ENCODE measurements at places on chromosomes 13 and 19.

DNA sequence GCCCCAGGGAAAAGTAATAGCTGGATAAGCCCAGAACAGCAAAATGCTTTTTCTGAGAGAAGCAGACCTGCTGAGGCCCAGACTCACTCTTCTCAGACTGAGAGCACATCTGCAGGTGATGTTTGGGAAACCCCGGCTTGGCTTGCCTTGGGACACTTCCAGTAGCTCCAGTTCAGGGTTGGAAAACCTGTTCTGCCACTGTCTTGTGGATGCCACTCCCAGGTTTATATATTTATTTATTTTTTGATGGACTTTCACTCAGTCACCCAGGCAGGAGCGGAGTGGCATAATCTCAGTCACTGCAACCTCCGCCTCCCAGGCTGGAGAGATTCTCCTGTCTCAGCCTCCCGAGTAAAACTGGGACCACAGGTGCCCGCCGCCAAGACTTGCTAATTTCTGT is 8.0 kb upstream of the SMARCA4 start:
- DNase-seq: no peak

GRCh38 chr13:113814435-113814821 is 49.4 kb downstream of the GAS6 start:
- no peak for DNase-seq

DNA sequence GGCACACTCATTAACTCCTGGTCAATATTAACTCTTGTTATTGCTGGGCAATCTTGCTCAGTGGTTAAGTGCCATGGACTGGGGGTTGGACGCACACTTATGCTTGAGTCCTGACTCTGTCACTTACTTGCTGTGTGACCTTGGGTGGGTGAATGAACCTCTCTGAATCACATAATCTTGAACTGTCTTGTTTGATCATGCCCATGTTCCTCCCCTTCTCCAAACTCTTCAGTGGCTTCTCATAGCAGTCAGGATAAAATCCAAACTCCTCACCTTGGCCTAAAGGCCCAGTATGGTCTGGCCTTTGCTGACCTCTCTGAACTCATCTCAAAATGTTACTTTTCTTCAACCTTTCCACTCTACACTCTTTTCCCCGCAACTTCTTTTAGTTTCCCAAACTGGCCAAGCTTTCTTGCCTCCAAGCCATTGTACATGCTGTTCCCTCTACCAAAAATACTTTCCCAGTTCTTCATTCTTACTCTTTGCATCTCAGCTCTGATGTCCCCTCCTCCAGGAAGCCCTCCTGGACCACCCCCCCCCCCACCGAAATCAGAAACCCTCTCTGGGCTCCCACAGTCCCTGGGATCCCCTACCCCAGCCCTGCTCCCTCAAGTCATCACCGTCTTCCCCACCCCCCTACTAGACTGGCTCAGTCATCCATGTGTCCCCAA is 2.4 kb downstream of the MYPOP start:
- DNase-seq: no peak

GRCh38 chr19:45800070-45800553 is 7.5 kb upstream of the DMWD start:
- DNase-seq: peak; percentile 20

GRCh38 chr19:2888731-2889224 is 11.9 kb upstream of the ZNF57 start:
- DNase-seq: no peak

GRCh38 chr13:43665388-43665787 is 121.4 kb downstream of the ENOX1 start:
- DNase-seq: no peak

DNA sequence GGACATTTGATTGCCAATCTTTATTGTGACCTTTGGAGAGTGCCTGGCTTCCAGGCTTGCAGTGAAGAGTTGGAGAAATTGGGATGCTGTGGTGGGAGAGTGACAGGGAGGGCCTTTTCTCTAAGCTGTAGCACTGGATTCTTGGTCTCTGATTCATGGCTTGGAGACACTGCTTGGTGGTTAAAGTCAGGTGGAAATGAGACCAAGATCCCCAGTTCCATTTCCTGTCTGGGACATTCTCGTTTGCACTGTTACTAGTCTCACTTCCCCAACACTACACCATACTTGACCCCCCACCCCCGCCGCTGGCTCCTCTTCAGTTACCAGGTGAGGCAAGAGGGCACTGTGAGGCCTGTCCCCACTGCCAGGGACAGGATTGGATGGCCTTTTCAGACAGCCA is 2.9 kb downstream of the SUPT5H start:
- no peak for DNase-seq

DNA sequence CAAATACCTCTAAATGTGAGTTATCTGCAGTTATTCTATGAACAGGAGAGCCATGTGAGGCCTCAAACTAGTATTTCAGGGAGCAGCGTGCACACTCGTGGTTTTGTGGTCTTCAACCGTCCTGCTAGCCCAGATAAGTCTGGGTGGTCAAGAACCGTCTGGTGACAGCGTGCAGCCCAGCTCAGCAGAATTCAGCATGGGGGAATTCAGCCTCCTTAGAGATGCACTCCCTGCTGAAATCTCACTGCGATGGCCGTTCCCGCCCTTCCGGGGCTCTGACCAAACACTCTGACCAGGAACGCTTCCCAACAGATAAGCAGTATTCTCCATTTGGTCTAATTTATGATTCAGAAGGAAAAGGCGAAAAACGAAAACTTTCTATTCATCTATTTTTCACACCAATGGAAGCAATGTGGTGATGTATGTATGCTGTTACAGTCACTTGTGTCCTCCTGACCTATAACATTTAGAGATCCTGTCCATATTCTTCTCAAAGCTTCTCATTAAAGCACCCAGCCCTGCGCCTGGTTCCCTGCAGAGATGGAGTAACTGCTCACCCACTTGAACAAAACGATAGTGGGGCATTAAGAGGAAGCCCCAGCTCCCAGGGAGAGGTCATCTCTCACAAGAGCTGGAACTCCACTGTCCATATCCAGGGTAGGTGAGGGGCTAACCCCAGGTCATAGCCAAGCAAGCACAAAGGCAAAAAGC is 2.9 kb downstream of the ANKRD27 start:
- no peak for DNase-seq

- no peak for DNase-seq
Observed at GRCh38 chr13:41117869-41118268, 14.7 kb downstream of the KBTBD6 start.

DNA sequence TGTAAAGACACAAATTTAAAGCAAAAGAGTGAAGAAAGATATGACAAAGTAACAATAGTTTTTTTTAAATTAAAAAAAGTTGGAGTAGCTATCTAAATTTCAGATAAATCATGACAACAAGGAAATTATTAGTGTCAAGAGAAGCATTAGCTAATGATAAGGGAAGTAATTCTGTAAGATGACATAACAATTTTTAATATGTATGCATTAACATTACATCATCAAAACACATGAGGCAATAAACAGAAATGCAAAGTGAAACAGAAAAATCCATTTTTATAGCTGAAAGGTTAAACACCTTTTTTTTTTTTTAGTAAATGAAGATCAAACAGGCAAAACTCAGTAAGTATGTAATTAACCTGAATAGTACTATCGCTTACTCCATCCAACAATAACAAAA is 804.9 kb upstream of the PRR20A start:
- DNase-seq: no peak

- DNase-seq: no peak
Observed at GRCh38 chr13:40130871-40131636, 475.6 kb downstream of the COG6 start.

DNA sequence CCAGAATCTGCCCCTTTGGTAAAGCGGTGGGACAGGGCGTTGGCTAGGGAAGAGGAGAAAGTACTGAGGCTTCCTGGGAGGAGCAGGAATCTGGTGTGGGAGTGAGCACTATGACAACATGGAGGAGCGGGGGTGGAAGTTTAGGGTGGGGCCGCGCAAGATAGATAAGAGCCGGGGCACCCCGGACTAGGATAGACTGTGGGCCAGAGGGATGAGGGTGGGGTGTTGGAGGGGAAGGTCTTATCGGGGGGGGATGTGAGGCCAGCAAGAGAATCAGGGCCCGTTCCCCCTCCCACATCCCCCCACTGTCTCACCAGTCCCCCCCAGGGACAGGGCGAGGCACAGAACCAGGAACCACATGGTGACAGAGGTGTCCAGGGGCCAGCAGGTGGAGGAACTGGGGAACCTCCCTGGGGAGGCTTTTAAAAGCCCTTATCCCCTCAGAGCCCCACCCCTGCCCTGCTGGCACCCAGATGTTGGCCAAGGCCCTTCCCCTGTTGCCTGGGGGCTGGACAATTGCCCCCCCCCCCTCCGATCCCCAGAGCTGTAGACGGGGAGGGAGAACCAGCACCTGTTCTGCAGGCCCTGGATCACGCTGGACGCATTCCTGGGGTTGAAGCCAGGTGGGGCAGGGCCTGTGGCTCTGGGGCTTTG is at the start of gene KLK1:
KLK1 (minus strand) TSS at position 399 of the 654 bp plus-strand sequence; CDS start at position 360, 39 bp downstream.
- DNase-seq: no peak

DNA sequence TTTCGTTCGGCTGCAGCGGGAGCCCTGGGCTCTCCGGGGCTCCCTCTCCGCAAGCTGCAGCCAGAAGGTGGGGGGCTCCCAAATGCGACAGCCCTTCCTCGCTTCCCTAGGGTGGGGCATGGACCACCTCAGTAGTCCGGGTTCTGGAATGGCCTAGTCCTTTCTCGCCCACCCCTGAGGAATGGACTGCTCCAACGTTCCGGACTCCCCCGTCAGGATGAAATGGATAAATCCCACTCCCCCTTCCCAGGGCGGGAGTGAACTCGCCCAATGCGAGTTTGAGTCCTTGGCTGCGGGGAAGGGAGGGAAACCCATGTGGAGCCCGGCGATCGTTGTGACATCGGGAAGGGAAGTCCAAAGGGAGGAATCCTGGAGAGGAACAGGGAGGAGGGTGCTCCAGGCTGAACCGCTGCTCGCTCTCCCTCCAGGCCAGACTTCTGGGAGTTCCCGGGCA is 5.5 kb downstream of the HRC start:
- peak; percentile 70 for DNase-seq

- DNase-seq: no peak
Observed at GRCh38 chr13:51625555-51626345, 41.5 kb downstream of the WDFY2 start.

DNA sequence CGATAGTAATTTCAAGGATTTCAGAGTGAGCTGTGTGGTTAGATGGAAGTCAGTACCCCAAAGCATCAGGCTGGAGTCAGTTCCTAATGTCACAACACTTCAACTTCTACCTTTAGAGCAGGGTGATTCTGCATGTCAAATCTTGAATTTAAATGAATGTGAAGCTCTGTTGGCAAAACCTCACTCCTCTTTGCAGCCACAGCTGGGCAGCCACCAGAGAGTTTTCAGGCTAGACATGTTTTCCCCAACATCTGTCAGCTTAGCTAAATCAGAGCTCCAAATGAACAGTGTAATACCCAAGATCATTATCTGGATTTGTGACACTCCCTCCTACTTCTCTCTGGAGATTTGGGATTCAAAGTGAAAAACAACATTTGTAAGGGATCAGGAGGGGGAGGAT is 33.7 kb upstream of the OLFM4 start:
- DNase-seq: no peak

GRCh38 chr13:31774186-31774750 is 34.9 kb downstream of the RXFP2 start:
- DNase-seq: no peak

- DNase-seq: no peak
Observed at GRCh38 chr19:33504058-33504444, 17.5 kb downstream of the PEPD start.

DNA sequence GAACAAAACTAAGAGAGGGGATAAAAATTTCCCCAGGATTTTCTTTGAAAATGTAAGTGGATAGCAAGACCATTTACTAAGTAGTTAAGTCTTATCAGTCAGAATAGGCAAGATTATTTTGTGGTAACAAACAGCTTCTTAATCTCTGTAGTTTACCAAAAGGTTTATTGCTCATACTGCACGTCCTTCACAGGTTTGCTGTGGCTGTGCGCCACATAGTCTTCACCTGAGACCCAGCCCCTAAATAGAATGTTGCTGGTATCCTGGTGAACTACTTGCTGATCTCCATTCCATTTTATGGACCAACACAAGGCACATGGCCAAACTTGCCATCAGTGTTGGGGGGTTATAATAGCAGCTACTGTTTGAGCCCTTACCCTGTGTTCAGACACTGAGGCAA is 44.6 kb downstream of the FNDC3A start:
- DNase-seq: no peak
